ENCODE measurements at places on chromosomes 1 and 21. TPM values are rescaled to one million over a fixed set of nuclear protein-coding genes. Genes with fewer than 3 reads are reported as not detected.

Gene AADACL3
- not detected for total RNA-seq

- H3K4me1 ChIP-seq = no peaks in the 10 kb centered on the region
- DNase-seq = no peak
- H3K27me3 ChIP-seq = no peaks in the 10 kb centered on the region
These were observed at the start of gene OLFM3 for GRCh38 chr1:101996825-101997465. Gene OLFM3 (minus strand): TSS chr1:101996926.

DNA sequence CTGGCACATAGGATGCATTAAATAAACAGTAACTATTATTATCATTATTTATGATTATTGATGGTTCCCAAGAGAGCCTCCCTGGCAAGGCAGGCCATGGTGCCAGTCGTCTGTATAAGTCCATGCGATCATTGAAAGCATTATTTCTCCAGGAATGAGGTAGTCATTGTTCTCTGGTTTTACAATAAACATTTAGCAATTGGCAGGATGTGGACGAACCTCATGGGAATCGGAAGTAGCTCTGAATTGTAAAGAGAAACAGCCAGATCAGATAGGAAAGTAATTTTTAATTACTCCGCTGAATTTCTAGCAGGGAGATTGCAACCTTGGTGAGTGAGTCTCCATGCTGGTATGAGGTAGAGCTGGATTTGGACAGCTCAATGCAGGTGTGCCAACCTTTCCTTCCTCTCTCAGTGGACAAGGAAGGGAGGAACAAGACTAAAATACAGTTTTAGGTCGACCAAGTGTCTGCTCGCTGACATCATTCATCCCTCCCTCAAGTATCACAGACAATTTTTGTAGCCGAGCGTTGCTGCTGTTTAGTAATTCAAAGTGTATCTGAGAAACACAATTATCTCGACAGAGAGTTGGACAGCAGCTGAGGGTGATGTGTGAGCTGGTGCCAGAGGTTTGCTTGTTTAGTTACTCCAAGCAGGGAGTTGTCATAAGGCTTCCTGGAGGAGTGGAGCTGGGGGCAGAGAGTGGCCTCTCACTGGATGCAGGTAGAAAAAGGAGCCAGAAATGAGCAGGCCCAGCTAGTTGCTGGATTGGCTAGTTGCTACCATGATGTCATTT is 250.8 kb downstream of the KCNJ6 start:
- H3K27me3 ChIP-seq = no peaks in the 10 kb centered on the region
- H3K4me3 ChIP-seq = no peak overlapping the region
- no peaks in the 10 kb centered on the region for H3K36me3 ChIP-seq
- peaks cover 9% of the 10 kb centered on the region for H3K4me1 ChIP-seq

Gene OR10J4
- total RNA-seq = not detected

Gene CHIA
- not detected for total RNA-seq

Gene XCL2
- not detected for total RNA-seq

DNA sequence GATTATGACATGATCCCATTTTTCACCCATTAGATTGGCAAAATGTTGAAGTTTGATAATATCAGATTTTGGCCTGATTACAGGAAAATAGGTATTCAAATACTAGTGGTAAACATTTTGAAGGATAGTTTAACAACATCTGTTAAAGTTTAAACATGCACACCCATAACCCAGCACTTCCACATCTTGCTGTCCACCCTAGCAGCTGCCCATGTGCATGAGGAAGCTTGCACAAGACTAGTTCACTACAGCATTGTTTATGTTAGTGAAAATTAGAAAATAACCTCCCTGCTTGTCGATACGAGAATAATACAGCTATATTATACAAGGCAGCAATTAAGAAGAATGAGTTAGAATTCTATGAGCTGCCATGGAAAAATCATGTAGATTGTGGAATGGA is 127.6 kb downstream of the C1orf21 start:
- H3K4me3 ChIP-seq = no peak overlapping the region
- no peaks in the 10 kb centered on the region for H3K4me1 ChIP-seq
- no peak overlapping the region for H3K27ac ChIP-seq
- no peak for DNase-seq

GRCh38 chr1:95071539-95071938 is 1.2 kb downstream of the ALG14 start:
- H3K27me3 ChIP-seq = no peaks in the 10 kb centered on the region
- no peak overlapping the region for H3K4me3 ChIP-seq
- H3K27ac ChIP-seq = peak overlapping the region; percentile 95
- DNase-seq = no peak
- no peaks in the 10 kb centered on the region for H3K36me3 ChIP-seq
- H3K4me1 ChIP-seq = peaks cover 35% of the 10 kb centered on the region

- H3K4me1 ChIP-seq = no peaks in the 10 kb centered on the region
- no peak overlapping the region for H3K27ac ChIP-seq
- DNase-seq = no peak
- H3K4me3 ChIP-seq = no peak overlapping the region
- no peaks in the 10 kb centered on the region for H3K36me3 ChIP-seq
These were observed 384.6 kb downstream of the RRAGC start for GRCh38 chr1:38474738-38475623.

DNA sequence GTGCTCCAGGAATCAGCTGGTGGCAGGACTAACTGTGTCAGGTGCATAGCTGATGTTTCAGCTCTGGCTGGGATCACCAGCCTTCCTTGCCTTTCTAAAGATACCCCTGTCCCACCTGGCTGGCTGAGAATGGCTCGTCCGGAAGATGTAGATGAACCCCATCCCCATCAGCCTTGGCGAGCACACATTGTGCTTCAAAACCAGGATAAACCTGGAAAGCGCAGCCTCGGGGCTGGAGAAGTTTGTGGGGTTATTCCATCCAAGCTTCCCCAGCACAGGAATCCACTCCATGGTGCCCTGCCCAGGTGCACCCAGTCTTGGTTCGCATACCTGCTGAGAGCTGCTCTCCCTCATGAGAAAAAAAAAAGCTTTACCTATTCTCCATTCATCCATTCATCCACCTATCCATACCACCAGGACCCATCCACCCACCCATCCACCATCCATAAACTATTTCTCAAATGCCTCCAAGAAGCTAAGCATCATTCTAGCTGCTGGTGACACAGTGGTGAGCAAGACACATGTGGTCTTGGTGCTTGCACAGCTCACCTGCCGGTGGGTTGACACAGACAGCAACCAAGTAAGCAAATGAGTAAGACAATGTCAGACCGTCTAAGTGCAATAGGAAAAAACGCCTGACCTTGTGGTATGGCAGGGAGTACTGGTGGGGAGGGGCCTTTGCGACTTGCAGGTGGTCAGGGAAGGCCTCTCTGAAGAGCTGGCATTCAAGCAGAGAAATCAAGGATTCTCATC is 94.0 kb downstream of the DMRTB1 start:
- H3K4me3 ChIP-seq = no peak overlapping the region
- no peaks in the 10 kb centered on the region for H3K36me3 ChIP-seq
- no peaks in the 10 kb centered on the region for H3K4me1 ChIP-seq
- no peaks in the 10 kb centered on the region for H3K27me3 ChIP-seq
- no peak overlapping the region for H3K27ac ChIP-seq

Gene LRRC38
- not detected for total RNA-seq

- H3K27ac ChIP-seq = no peak overlapping the region
- no peak overlapping the region for H3K4me3 ChIP-seq
- no peaks in the 10 kb centered on the region for H3K4me1 ChIP-seq
- no peak for DNase-seq
These were observed 8.3 kb upstream of the CSF1 start for GRCh38 chr1:109902204-109902985.

- H3K36me3 ChIP-seq = peaks cover 2% of the 10 kb centered on the region
- H3K27ac ChIP-seq = peak overlapping the region; percentile 93
- H3K27me3 ChIP-seq = no peaks in the 10 kb centered on the region
- DNase-seq = peak; percentile 93
These were observed 9.8 kb downstream of the IFNGR2 start for GRCh38 chr21:33412832-33413519.

- no peak overlapping the region for H3K27ac ChIP-seq
- no peak for DNase-seq
- no peaks in the 10 kb centered on the region for H3K27me3 ChIP-seq
- H3K4me1 ChIP-seq = no peaks in the 10 kb centered on the region
These were observed 6.5 kb upstream of the CELA2B start for GRCh38 chr1:15469361-15469760.

- H3K4me1 ChIP-seq = 0 out of 2 replicates have a peak, but pooled peaks cover 4% of the 10 kb centered on the region
- H3K27me3 ChIP-seq = no peaks in the 10 kb centered on the region
- peak overlapping the region; percentile 77 for H3K4me3 ChIP-seq
- peak overlapping the region; percentile 97 for H3K27ac ChIP-seq
These were observed 1.1 kb upstream of the COA6 start for GRCh38 chr1:234372011-234372757.

- H3K4me3 ChIP-seq = no peak overlapping the region
- DNase-seq = peak; percentile 30
- no peaks in the 10 kb centered on the region for H3K36me3 ChIP-seq
- H3K4me1 ChIP-seq = no peaks in the 10 kb centered on the region
- no peak overlapping the region for H3K27ac ChIP-seq
These were observed 45.7 kb downstream of the CAPZB start for GRCh38 chr1:19439464-19440171.

Gene LCE1C
- not detected for total RNA-seq

DNA sequence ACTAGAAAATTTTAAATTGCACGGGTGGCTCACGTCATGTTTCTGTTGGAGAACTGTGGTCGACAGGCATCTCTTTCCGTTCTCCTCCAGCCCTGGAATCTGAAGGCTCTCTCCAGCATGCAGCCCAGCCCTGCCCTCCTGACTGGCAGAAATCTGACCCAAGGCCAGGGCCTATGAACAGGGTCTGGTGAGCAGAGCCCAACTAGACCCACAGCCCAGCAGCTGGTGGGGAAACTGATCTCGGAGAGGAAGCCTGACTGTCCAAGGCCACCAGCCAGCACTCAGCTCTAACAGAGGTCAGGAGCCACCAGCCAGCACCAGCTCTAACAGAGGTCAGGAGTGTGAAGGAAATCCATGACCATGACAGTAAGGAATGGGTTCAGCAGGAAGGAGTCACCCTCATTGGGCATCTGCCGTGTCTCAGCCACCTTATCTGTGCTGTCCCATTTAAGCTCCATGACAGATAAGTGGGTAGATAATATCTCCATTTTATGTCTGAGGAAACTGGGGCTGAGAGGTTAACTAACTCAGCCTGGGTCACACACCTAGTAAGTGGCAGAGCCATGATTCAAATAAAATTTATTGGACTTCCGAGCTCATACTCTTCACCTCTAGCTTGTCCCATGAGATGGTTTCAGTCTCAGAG is 20.2 kb upstream of the PKP1 start:
- no peaks in the 10 kb centered on the region for H3K27me3 ChIP-seq
- no peak for DNase-seq
- no peaks in the 10 kb centered on the region for H3K4me1 ChIP-seq
- H3K27ac ChIP-seq = no peak overlapping the region

DNA sequence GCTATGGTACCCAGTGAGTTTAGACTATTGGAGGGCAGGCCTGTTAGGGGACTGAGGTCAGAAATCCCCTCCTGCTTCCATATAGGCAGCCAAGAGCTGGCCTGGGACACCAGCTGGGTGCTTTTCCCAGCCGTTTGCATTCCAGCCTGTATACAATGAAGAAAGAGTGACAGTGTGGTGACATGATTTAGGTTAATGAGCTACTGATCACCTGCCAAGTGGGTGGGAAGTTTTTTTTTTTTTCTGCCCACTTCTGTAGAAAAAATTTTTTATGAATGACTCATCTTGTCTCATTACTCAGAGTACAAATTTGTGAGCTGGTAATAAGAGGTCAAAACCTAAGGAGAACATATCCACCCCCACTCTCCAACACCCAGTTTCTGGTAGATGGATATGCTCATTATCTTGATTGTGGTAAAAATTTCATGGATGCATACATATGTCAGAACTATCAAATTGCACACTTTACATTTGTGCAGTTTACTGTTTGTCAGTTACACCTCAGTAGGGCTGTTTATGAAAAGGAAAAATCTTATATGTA is 16.4 kb upstream of the CGN start:
- peaks cover 21% of the 10 kb centered on the region for H3K4me1 ChIP-seq
- DNase-seq = peak; percentile 60
- H3K36me3 ChIP-seq = no peaks in the 10 kb centered on the region
- H3K27me3 ChIP-seq = no peaks in the 10 kb centered on the region

Gene B4GALT2
- 28.6 TPM for total RNA-seq

DNA sequence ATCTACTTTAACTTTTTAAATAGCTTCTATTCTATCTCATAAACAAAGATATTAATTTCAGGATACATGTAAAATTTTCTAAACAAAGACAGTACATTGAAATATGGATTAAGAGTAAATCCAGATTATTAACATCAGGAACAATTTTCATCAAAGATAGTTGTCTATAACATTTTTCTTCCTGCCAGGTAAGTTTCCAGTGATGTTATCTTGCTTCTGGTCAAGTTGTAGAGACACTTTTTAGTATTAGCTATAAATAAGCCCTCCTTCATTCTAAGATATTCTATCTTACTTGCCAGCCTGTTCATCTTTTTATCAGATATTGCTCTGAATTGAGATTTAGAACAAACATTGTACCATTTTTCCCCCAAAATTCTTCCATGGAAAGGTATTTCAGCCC is 94.4 kb upstream of the KCTD3 start:
- no peaks in the 10 kb centered on the region for H3K36me3 ChIP-seq
- DNase-seq = no peak
- no peak overlapping the region for H3K4me3 ChIP-seq
- no peaks in the 10 kb centered on the region for H3K4me1 ChIP-seq

- no peaks in the 10 kb centered on the region for H3K27me3 ChIP-seq
- no peak overlapping the region for H3K27ac ChIP-seq
- H3K4me3 ChIP-seq = no peak overlapping the region
These were observed 22.7 kb upstream of the PRKACB start for GRCh38 chr1:84121360-84121759.

DNA sequence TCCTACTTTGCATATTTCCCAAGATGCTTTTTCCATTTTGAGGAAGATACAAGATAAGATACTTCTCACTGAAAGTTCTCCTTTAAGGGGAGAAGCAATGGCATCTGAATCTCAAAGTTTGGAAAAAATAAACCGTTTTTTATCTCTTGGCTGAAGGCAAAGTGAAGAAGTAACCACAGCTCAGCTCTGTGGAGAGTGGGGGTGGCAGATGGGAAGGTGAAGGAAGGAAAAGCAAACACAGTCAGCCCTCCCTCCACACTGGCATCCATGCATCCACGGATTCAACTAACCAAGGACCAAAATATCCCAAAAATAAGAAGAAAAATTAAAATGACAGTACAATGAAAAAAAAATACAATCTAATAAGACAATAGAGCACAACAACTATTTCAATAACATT is 211.1 kb downstream of the RGS7 start:
- H3K27ac ChIP-seq = no peak overlapping the region
- H3K27me3 ChIP-seq = no peaks in the 10 kb centered on the region
- H3K4me3 ChIP-seq = no peak overlapping the region
- no peaks in the 10 kb centered on the region for H3K36me3 ChIP-seq
- H3K4me1 ChIP-seq = peaks cover 15% of the 10 kb centered on the region
- DNase-seq = no peak

Gene IPP
- total RNA-seq = 7.9 TPM

DNA sequence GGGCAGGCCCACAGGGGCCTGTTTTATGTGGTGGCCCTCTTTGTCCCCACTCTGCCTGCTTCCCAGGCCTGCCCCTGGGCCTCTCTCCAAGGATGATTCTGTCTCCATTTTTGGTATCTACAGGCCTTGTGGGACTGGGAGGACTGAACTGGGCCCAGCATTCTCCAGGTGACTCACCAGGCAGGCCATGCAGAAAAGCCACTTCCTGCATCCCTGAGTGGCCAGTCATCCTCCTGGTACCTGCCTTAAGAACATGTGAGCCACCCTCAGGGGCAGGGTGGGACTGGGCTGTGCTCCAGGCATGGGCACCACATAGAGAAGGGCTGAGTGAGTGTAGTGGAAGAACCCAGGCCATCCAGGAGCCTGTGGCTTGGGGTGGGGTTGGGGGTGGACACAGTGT is 20.0 kb upstream of the BCAR3 start:
- no peak for DNase-seq
- H3K4me3 ChIP-seq = no peak overlapping the region
- no peak overlapping the region for H3K27ac ChIP-seq
- no peaks in the 10 kb centered on the region for H3K27me3 ChIP-seq
- H3K36me3 ChIP-seq = no peaks in the 10 kb centered on the region

All from Caco-2 (cell line).